ENCODE measurements at places on chromosomes 11 and 22.

- no peak for DNase-seq
Measured at GRCh38 chr11:116984589-116984988, 113.6 kb downstream of the SIK3 start.

DNA sequence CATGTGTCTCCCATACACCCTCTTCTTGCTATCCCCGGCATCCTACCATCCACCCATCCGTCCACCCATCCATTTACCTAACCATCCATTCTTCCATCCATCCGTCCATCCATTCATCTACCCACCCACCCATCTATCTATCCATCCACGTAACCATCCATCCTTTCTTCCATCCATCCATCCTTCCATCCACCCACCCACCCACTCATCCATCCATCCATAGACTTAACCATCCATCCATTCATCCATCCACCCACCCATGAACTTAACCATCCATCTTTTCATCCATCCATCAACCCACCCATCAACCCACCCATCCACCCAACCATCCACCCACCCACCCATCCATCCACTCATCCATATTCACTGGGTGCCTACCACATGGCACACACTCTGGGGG lies 10.6 kb upstream of the CDC42EP2 start:
- DNase-seq = no peak

- no peak for DNase-seq
Measured at GRCh38 chr11:66333220-66333877, 2.9 kb downstream of the RIN1 start.

DNA sequence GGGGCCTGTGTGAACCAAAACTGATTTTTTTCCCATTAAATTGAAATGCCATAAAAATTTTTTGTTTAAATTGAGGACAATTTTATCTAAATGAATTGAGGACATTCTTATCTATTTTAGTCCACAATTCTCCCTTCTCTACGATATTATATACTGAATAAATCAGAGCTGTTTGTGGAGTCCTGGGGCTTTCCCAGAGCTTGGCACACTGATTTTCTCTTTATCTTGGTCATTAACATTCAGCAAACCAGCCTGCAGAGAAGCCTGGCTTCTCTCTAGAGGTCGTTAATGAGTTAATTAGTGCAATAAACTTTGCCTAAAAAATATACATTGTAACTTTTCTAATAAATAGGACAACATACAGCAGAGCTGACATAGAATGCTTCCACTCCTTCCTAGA lies 615.7 kb downstream of the NELL1 start:
- DNase-seq = no peak

- DNase-seq = no peak
Measured at GRCh38 chr11:32184041-32184722, 93.3 kb downstream of the RCN1 start.

DNA sequence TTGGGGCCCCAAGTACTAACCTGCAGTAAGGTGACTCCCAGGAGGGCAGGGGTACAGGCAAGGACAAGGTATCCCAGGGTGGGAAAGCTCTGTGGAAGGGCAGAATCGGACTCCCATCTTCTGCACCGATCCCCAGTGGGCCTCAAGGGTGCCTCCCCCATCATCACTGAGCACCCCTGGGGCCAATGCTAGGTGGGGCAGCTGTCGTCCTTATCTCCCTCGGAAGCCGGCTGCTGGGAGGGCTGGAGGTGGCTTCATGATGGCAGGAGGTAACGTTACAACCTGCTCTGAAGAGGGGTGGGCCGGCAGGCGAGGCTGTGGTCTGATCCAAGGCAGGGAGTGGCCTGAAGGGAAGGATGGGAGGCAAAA lies 87.6 kb upstream of the LINC01488 start:
- no peak for DNase-seq

- DNase-seq = no peak
Measured at GRCh38 chr11:88340366-88340935, 2.9 kb upstream of the CTSC start.
